GOT3 (cell line): ENCODE measurements at places on chromosomes 6 and 20.

- DNase-seq, result no peak
Measured at GRCh38 chr20:58223358-58223941, 5.0 kb downstream of the ANKRD60 start.

- peak; percentile 38 for DNase-seq
Measured at GRCh38 chr6:147203311-147204059, 732 bp upstream of the STXBP5 start.

- no peak for DNase-seq
Measured at GRCh38 chr6:80196906-80197305, 90.4 kb downstream of the BCKDHB start.

- no peak for DNase-seq
Measured at GRCh38 chr6:132089173-132089572, 138.0 kb upstream of the CCN2 start.

- DNase-seq, result no peak
Measured at GRCh38 chr6:170292407-170293158, 1.7 kb upstream of the DLL1 start.

DNA sequence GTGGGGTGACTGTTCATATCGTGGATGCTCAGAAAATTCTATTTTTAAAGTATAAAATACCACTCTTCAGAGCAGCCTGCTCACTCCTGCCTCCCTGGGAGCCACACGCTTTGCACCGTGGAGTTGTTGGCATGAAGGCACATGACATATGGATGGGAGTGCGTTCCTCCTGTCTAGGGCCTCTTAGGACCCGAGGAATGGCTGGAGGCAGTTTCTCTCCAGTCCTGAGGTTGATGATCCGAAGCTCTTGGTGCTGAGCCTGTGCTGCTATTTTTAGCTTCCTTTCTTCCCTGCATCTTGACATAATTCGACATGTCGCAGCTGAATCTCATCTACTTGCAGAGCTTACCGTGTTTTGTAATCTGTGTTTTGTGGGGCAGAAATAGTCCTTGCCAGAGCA lies 73.9 kb downstream of the PHACTR3 start:
- DNase-seq, result no peak

DNA sequence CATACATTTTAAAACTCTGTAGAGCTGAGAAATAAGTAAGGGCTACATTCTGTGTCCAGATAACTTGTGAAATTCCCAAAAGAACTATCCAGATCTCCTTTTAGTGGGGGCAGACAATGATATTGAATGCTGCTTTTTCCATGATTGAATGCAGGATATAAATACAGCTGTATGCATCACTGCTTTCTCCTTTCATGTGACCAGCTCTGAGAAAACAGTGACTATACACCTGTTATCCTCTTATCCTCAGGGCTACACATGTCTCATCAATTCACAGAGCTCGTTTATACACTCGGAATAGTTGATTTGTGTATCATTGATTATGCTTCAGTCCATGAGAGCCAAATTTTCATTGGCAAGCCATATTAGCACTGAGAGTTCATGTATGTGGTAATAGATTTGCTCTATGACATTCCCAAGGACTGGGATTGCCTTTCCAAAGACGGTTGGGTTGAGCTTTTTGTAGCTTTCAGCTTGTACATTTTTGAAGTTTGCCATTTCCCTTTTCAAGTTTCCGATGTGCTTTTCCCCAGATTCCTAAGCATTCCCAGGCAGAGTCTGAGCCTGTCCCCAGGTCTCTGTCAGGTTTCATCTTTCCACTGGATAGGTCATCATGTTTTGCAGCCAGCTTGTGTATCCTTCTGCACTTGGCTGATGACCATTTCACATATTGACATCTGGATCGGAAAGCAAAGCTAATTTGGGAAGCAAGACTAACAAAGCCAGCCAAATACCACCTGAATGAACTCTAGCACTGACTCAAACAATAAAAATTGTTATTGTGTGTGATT lies 97.7 kb downstream of the RFX6 start:
- no peak for DNase-seq

DNA sequence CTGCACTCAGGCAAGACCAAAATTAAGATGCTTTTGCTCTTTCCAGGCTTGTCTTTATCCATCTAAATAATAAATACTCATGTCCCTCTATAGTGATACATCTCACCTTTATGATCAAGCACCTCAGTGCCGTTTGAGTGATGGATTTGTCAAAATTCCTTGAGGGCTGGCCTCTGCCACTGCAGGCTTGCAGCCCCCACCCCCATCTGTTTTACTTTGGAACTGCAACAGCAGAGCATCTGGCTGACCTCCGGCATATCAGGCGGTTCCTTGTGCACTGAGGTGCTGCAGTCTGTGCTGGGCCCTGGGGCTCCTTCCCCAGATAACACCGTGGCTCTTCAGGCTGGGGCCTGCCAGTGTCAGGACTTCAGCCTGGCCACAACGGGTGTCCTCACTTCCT lies 386.9 kb downstream of the CDH26 start:
- no peak for DNase-seq

DNA sequence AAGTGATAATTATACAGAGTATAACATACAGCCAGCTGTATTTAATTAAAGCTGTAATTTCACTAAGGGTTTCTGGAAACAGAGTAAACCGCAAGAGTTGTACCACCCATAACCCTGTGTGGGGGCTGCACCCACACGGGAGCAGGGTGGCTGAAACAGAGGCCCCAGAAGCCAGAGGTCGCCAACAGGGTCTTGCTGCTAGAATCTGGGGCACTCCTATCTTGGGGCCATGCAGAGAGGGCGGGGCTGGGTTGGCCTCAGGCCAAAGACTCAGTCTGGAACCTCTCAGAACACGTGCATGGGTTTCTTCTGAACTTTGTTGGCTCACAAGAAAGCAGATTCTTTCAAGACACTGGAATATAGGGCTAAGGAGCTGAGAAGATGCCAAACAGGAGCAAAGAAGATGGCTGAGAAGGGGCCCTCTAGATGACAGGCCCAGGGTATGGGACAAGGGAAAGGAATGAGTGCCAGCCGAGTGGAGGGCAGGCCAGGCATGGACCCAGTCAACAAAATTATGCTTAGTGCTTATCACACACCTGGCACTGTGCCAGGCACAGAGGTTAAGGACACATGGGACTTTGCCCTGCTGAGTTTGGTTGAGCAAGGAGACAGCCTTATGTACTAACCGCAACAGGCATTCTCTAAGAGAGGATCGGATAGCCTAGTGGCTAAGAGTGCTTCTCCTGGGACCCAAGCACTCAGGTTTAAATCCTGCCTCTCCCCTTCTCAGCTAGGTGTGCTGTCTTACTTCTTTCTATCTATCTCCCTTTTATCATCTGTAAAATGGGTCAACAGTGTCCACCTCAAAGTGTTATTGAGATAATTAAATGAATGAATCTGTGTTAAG lies 96.6 kb upstream of the FOXP4 start:
- DNase-seq, result no peak

DNA sequence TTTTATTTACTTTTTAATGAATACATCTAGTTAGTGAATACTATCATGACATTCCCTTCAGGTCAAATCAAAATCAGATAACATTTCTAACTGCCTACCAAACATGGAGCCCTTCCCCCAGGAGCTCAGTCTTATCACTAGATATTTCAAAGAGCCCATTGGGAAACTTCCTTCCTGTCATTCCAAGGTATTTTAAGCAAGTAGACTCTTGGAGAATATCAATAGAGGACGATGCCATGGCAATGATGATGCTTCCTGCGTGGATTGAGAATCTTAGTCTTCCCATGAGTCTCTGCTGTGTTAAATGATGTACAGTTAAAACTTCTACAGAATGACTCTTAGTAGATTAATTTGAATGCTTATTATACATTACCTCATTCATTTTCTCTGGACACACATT lies 384.9 kb downstream of the CENPW start:
- no peak for DNase-seq

DNA sequence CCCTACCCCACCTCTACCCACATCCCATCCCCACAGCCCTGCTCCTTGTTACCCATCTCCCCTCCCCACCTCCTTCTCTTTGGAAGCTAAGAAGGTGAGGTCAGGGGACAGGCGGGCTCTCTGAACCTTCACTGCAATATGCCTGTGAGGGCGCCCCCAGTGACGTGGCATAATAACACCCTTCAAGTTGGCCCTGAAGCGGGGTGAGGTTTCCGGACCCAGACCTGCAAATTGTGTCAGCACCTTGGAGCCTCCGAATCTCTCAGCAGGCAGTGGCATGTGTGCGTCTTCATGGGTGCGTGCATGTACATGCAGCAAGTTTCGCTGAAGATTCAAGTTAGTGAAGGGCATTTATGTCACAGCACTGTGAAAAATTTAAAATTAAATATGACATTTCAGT lies 114.6 kb downstream of the SOBP start:
- DNase-seq, result no peak

DNA sequence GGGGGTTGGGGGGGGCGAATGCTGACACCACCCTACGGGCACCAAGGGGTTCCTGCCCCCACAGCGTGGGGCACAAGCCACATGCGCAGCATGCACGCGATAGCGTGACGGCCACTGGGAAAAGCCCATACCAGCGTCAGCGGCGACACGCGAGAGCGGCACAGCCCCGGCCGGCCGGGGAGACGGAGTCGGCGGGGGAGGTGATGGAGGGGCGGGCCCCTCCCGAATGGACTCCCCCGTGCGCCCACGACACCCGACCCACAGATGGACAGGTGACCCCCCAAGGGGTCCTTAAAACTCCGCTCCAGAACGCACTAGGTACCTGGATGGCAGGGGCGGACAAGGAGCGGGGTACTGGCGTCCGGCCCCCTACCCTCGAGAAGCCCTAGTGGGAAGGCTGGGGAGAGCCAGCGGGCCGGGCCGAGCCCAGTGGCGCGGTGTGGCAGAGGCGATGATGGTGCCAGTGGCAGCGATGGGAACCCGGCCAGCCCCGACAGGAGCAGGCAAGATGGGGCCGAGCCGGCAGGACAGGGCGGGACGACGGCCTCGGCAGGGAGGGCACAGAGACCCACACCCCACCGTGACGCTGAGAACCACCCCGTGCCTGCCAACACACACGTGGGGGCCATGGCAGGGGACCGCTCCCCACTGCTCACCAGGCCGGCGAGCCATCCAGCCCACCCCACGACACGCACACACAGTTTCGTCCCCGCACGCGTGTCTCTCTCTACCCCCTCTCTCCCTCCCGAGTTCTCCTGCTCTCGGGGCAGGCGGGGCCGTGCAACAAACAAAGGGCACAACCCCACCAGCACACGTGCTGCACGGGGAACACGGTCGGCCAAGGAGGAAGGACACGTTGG lies 1959.8 kb upstream of the DEFB115 start:
- DNase-seq, result no peak
